ENCODE measurements at places on chromosomes 2 and 18.

DNA sequence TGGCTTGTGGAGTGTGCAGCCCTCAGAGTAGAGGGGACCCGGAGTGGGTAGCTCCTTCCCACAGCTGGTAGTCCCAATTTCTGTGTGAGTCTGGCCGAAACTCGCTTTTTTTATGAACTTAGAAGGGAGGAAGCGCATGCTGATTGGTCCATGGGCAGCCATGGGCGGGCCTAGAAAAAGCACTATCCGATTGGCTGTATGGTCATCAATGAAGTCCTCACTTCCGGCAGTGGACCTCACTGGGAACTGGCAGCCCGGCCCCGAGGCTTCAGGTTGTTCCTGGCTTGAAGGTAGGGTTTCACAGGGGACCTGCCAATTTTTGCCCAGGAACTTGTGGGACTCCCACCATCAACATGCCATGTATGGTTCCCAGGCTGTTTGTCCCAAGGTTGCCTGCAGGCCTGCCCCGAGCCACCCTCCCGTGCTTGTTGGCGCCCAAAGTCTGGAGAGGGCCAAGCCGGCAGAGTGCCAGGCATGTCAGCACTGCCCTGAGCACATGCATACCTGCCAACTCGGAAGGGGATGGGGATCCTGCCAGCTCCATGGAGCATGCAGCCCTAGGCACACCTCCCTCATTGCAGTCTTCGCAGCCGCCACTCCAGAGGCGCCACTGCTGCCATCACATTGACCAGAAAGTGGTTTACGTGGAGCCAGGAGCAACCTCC is 98.5 kb downstream of the ATP9B start:
- no peak for DNase-seq

DNA sequence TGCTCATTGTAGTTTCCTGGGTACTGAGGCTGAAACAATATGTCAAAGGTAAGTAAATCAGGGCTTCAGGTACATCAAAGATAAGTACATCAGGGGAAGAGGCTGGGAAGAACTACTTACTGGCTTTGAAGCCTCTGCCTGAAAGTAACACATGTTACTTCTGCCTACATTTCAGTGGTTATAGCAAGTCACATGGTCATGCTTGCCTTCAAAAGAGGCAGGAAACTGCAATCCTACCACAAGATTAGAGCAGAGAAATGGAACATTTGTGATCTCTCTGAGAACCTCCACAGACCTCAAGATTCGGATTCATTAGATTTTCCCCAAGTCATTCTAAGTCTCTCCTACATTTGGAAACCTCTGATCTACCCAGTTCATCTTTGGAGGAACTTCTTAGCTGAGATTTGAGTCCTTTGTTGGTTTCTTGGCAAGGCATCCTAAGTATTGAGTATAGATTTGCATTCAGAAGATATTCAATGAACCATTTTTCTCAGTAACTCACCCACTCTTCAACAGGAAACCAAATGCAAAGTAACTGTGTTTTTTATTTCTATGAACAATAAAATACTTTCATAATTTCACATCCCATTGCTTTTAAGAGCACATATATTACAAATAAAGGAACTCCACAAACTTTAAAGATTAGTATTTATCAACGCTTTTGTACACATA is 48.5 kb upstream of the CCDC195 start:
- no peak for DNase-seq

DNA sequence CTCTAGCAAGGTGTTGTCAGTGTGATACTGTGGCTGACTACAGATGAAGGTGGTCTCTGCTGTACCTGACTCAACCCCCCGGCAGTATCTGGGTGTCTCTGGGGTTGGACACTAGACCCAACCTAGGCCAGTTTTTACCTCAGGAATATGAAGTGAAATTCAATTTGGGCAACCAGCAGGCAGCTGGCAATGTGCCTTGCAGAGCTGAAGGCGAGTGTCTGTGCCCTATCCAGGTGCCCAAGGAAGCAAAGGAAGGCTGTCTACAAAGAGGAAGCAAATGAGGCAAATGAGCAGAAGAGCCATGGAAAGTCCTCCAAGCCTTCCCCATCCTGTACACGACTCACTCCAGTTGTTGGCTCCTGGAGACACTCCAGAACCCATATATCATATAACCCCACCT is 264.6 kb upstream of the AGAP1 start:
- DNase-seq = no peak

DNA sequence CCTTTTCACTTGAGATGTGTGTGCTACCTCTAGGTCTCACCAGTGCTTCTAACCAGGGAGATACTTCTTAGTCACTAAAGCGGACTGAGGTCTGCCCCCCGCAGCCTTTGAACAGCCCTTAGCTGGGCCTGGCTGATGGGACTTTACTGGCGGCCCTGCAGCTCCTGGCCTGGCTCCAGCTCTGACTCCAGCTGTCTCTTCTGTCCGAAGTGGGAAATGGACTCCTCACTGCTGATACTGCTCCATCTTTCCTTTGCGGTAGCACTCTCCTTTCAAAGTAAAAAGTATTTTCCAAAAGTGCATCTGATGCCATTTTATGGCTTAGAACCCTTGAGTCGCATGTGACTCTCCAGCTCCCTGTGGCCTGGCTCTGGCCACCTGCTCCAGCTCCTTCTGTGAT is 64.5 kb downstream of the ATP9B start:
- no peak for DNase-seq

GRCh38 chr18:59813942-59814341 is 85.9 kb upstream of the PMAIP1 start:
- no peak for DNase-seq

DNA sequence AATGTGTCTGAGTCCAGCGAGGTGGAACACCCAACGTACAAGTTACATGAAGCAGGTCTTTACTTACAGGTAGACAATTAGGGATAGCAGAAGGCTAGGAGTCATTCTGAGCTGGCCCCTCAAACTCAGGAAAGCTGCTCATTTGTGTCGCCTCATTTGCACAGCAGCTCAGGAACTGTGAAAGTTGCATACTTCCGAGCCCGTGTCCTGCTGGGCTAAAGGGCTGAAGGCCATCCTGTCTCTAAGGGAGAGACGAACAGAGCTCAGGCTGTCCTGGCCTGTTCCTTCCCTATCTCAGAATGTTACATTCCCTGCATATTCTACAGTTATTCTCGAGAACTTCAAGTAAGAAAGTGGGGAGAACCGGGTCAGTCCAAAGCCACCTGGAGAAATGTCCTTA is 99.0 kb downstream of the FAM124B start:
- DNase-seq = no peak

- no peak for DNase-seq
Observed at GRCh38 chr2:239533569-239534316, 132.9 kb upstream of the HDAC4 start.

DNA sequence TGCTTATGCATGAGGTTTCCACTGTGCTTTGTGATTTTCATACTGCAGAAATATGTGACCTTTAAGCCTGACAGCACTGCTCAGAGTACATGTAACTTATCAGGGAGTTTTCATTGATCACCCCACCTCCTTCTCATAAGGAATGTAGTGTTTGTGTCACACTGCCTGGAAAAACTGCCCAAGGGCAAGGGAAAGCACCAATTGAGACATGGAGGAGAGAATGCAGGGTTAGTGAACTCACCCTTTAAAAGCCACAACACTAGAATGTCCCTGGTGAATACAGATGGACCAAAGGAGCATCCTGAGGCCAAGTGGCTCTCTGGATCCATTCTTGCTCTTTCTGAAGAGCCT is 147.2 kb upstream of the SPATS2L start:
- DNase-seq = peak; percentile 34

DNA sequence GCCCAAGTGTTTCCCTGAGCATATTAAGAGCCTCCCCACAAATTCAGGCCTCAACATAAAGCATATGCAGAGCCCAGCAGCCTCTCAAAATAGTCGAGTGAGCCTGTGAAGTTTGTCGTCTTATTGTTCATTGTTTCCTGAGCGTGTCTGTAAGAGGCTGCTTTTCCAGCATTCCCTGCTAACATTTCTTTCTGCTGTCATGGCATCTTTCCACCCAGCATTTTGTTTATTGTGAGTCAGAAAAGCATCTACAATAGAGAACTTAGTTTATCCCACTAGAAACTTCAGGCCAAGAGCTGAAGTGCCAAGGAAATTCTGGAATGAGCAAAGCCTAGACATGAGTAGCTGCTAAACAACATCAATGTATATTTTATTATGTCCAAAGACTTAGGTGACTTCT is 46.3 kb upstream of the STAM2 start:
- DNase-seq = no peak

- no peak for DNase-seq
Observed at GRCh38 chr2:1778566-1778965, 34.3 kb upstream of the PXDN start.

DNA sequence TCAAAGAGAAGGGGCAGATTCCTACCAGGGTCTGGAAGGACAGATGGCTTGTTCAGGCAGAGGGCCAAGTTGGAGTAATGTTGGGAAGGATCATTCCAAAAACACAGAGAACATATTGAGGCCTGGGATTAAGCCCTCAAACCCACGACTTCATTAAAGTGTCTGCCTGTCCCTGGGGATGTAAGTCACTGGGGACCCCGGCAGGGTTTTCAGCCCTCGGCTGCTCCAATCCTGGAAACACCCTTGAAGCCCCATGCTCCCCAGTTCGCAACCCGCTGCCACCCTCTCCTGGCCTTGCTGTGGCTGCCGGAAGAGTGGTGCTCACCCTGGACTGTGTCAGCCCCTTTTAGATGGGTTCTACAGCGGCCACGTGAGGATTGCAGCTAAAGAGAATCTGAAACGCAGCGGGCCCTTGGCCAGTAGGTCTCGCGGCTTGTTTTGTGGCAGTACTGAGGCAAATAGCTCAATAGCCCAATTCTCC is 79.9 kb downstream of the EPAS1 start:
- DNase-seq = no peak

GRCh38 chr2:204695506-204695905 is 150.2 kb downstream of the PARD3B start:
- no peak for DNase-seq

GRCh38 chr18:12803069-12803936 is 80.7 kb downstream of the PTPN2 start:
- no peak for DNase-seq

GRCh38 chr2:156466739-156467405 is 30.7 kb downstream of the GPD2 start:
- DNase-seq = no peak

DNA sequence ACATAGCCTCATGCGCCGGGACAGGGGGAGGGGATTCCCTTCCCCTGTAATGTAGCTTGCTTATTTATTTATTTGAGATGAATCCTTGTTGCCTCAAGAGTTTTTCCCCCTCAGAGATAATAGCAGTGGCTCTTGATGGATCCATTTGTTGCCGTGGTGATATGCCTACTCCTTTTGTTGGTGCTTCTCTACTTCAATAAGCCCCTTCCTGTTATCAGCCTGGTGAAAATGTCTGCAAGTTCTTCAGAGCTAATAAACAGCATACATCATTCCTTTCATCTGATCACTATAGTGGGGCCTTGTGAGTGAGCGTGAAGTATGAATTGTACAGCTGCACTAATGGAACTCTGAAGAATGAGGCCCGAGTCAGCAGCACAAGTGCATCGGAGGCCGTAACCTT is 19.4 kb downstream of the FZD5 start:
- DNase-seq = peak; percentile 46

GRCh38 chr2:167862296-167862695 is 385.1 kb downstream of the STK39 start:
- DNase-seq = no peak

DNA sequence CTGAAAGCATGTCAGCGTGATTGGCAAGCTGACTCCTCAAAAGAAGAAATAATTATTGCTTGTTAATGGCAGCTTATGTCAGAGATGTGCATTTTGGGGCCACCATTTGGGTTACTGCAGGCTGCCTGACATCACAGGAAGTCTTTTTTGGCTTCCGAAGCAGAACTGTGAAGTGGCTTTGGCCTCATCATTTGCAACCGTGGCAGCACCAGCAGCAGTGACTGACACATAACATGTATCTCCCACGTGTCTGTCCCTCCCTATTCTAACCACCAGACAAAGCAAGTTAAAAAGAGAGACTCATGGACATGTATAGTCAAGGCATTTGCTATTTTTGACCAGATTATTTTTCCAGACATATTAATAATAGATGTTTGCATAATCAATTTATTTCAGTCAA is 488.7 kb upstream of the ACVR2A start:
- DNase-seq = no peak

GRCh38 chr2:220420820-220421219 is 793.4 kb downstream of the SLC4A3 start:
- no peak for DNase-seq

DNA sequence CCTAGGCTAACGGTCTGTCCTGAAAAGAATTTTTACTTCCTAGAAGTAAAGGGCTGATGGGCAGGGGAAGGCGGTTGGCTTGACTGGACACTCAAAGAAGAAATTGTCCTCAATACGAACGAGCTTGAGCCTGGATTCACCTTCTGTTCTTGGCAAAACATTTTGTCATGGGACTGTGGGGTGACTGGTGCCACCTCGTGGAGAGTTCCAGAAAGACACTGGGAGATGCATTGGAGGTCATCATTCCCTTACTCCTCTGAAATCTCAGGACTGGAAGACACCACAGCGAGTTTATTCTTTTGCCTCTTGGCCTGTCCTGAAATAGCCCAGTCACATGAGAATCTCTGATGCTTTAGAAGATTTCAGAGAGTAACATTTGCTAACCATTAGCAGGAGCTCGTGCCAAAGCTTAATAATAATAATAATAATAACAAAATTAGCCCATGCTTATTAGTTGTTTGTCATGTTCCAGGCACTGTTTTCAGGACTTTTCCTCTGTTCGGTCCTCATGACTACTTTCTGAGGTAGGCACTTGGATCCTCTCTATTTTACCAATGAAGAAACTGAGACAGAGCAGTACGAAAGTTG is 44.5 kb downstream of the TMEM182 start:
- DNase-seq = peak; percentile 2

DNA sequence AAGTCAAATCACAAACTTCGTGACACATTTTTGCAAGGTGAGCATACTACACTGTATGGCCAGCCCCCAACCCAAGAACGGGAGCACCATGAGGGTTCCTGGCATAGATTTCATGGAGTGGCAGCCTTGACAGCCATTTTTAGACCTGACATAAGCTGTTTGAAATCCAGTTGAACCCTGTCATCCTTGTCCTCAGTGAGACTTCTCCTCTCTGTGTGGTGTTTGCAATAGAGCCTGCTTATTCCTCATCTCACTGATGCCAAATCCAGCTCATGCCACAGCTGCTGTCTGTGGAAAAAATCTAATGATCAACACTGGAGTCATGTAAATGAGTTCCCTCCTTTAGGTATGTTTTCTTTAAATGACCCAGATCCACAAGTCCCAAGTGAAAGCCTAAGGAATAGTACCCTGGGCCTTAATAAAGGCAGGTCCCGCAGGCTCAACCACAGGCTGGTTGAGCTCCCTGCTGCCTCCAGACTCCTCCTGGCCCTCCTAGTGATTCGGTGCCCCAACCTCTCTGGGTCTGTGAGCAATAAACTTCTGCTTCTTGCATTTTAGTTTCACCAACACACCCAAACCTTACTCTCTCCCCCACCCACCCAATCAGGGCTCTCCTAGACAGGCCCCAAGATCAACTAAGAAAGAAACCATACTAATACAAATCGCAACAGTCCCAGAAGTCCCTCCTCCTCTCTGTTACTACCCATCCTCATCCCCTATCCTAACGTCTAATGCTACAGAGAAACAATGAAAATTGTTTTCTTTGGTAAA is 8.4 kb upstream of the CREG2 start:
- DNase-seq = no peak
